Thoracic aorta endothelial cell (primary cell): ENCODE measurements at places on chromosomes 2 and 18. TPM values are rescaled to one million over a fixed set of nuclear protein-coding genes. Genes with fewer than 3 reads are reported as not detected.

FAP gene
- total RNA-seq: 0.53 and 5.9 TPM in 2 replicates

SPATA3 gene
- not detected in 2 replicates for total RNA-seq

PDCL3 gene
- 20.7 and 27.9 TPM in 2 replicates for total RNA-seq

ABCA12 gene
- under 0.01 TPM in 2 replicates for total RNA-seq

RIT2 gene
- total RNA-seq: not detected in 2 replicates

NCKAP5 gene
- total RNA-seq: 0.50 and 1.5 TPM in 2 replicates

SIX2 gene
- total RNA-seq: 0.13 and 0.14 TPM in 2 replicates

ANKRD62 gene
- not detected in 2 replicates for total RNA-seq

TMEM178A gene
- 0.22 and 0.80 TPM in 2 replicates for total RNA-seq
